ENCODE measurements at places on chromosomes 1 and 21.

GRCh38 chr1:220776720-220777326 is 9.9 kb upstream of the MTARC1 start:
- DNase-seq = peak; percentile 42

- peak; percentile 63 for DNase-seq
Measured at GRCh38 chr1:16888860-16889816, 6.6 kb upstream of the RNU1-2 start.

- no peak for DNase-seq
Measured at GRCh38 chr1:73205294-73205973, 923.1 kb upstream of the NEGR1 start.

DNA sequence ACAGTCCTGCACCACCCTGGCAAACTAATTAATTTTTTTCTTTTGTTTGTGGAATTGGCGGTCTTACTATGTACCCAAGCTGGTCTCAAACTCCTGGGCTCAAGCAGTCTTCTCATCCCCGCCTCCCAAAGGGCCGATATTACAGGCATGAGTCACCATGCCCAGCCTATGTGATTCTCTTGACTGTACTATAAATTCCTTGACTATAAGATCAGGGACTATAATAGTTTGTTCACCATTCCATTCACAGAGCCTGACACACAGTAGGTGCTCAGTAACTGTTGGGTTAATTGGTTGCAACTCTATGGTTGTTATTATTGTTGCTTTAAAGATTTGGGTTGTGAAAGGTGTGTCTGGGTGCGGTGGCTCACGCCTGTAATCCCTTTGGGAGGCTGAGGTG is 17.2 kb downstream of the DAP3 start:
- no peak for DNase-seq

- no peak for DNase-seq
Measured at GRCh38 chr21:45920824-45921600, 60.6 kb upstream of the COL6A1 start.

- no peak for DNase-seq
Measured at GRCh38 chr1:44090429-44091252, 28.0 kb upstream of the KLF17 start.

DNA sequence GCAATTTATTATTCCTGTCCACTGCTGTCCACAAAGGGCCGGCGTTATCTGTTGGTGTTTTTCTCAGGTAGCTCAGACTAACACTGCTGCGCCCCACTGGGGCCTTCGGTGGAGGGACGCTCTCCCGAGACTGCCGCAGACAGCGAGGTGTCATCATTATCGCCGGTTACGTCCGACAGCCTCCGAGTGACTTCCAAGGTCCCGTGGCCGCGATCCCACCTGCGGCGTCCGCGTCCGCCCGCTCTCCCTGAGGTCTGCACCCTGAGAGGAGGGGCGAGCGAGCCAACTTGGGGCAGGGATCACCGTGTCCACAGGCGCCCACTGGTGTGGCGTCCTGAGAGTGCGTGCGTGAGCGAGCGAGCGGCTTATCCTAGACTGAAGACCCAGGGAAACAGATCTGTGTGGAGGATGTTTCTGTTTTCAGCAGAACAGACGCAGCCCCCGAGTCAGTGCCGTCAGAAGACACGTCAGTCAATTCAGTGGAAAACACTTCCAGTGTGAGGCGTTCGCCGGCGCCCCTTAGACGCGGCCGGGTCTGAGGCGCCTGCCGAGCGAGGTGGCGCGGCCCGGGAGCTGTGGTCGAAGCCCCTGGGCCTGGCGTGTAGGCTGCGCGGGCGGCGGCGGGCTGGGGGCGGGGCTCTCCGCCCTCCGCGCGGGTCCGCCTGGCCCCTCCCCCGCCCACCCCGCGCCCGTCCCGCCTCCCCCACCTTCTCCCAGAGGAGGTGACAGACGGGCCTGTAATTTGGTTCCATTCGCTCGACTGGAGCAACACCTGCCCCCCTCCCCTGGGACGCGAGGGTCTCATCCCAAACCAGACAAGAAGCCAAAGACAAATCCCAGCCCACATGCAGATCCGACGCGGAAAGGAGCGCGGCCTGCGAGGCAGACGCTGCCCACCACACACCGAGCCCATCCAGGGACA is 12.6 kb downstream of the NHLH2 start:
- no peak for DNase-seq

DNA sequence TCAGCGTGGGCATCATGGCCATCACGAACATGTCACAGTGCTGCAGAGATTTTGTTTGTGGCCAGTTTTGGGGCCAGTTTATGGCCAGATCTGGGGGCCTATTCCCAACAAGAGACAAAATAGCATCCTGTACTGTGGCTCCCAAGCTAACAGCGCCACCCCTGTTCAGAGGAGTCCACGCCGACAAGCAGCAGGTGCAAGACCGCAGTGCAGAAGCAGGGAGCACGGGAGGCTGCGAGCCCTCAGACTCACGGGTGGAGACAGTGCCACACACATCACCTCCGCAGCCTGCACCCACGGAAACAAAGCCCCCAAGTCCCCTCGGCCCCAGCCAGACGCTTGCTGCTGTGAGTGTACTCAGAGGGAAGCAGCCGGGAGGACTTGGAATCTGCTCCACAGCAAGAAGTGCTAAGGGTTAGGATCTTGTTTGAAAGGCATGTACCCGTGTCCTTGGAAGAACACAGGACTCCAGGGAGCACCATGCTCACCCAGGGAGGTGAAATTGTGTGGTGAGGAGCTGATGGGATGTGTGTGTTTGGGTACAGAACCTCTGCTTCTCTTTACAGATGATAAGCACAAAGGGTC is 7.1 kb downstream of the TCP10L start:
- no peak for DNase-seq

- DNase-seq = peak; percentile 38
Measured at GRCh38 chr1:151534662-151535278, 5.3 kb upstream of the TUFT1 start.

DNA sequence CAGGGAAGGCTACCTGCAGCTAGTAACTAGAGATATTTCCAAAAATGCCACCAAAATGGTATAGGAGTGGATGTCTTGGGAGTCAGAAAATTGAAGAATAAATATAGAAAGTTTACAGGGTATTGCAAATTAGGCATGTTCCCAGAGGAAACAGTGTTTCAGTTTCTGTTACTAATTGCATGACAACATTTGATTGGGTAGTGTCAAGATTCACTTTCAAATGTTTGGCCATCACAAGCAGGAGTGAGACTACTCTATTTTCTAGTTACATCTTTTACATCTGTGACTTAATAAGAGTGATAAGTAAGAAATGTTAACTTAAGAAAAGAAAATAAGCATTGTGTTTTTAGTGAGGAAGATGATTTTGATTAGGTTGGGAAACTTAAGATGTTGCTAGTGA is 30.2 kb downstream of the AMY1C start:
- no peak for DNase-seq

DNA sequence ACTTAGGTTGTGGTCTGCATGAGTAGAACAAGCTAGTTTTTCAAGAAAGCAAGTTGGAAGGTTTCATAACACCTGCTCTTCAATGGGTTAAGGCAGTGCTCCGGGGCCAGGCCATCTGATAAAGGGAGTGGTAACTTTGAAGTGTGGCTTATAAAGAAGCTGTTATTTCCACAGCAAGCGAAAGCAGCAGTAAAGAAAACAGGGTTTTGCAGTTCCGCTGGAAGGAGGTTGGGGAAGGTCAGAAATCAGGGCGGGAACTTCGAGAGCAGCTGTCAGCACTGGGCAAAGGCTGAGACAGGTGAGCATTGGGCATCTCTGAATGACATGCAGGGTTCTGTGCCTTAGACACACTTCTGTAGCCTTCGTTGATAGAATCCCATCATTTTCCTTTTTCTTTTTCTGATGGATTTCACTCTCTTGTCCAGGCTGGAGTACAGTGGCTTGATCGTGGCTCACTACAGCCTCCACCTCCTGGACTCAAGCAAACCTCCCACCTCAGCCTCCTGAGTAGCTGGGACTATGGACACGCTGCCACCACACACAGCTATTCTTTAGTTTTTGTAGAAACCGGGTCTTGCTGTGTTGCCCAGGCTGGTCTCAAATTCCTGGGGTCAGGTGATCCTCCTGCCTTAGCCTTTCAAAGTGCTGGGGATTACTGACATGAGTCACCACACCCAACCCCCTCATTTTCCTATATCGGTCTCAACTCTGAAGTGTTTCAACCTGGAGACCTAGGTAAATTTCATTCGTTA is 20.5 kb downstream of the TMEM51 start:
- DNase-seq = no peak

DNA sequence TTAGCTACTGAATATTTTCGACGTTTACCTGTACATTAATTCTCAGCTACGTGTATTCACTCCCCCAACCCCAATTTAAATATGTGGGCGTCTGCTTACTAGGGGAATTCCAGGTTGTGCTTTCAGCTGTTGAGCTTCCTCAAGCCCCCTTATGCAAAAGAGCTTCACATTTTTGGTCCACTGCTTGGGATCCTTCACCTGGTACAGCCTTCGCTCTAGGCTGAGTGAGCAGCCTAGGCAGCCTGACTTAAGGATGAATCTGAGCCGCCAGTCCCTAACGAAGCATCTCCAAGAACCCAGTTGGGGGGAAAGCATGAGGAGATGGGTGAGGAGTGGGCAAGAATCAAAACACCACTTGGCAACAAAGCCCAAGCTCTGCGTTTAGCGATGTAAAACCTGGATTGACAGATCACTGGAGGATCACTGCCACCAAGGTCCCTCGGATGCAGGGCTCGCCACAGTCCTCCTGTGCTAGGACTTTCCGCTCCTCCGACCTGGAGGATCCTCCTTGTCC is 674 bp downstream of the BCL10 start:
- no peak for DNase-seq

Data from MV-4-11 (cell line).